Activated CD4-positive, alpha-beta T cell treated with anti-CD3 and anti-CD28 coated beads, Interleukin-2, amount 50 U/mL, for 16 hours (primary cell): ENCODE measurements at places on chromosomes 4 and X.

DNA sequence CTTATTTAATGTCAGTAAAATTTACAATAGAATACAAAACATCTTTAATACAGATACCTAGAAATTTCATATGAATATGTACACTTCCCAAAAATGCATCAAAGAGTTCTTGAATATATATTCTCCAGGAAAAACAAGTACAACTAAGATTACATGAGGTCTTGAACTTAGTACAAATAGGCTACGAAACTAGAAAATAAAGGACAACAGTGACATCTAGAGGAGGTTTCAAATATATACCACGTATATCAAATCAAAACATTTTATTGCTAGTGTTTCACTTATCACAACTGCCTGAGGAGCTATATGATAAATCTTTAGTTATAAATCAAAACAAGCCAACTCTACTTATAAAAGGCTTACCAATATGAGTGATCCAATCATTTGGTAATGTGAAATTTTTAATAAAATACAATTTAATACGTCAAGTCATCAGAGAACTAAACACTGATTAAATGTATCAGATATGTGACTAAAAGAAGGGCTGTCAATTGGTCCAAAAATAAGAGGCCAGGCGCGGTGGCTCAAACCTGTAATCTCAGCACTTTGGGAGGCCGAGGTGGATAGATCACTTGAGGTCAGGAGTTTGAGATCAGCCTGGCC lies 36.6 kb downstream of the ANAPC10 start:
- DNase-seq, result peak; percentile 47

DNA sequence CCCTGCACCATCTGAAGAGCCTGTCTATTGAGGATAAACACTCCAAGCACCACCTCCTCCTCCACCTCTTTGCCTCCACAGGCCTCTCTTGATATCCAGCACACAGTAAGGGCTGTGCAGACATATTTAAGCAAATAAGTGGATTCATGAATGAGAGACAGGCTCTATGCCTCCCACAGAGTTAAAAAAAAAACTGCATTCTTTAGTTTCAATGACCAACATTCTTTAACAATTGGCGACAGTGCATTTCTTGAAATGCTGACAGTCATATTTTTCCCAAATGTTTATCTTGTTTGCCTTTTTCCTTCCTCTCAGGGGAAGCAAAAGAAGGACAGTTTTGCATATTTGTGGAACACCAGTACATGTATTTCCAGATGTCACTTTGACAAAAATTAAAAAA lies 38.6 kb downstream of the MXRA5 start:
- no peak for DNase-seq

GRCh38 chr4:13142726-13143125 lies 341.4 kb downstream of the RAB28 start:
- DNase-seq, result no peak

DNA sequence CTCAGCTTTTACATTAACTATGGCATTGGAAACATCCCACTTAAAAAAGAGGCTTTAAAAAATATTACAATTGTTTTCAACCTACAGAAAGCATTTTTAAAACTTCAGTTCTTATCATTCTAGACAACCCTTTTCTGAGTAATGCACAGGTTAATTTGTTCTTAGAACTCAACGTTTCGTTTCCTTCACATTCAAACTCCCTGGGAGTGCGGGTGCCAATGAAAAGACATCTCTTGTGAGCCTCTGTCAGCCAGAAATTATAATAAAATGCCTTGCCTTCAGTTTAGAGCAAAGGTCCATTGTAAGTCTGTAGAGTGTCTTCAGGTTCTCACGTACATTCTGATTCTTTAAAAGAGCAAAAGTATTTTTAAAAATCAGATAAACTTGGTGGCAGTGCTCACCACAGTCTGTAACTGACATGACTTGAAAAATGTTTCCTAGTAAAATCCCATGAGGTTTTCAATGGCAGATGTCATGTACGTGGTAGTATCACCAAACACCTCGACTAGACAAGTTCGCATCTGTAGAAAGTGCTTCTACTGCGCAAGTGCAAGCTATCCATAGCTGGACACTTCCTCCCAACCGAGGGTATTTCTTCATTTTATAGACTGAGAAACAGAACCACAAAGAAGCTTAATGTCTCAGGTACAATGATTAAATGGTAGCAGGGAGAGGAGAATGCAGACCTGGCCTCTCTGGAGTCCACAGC lies 65.8 kb downstream of the HAUS3 start:
- no peak for DNase-seq

GRCh38 chr4:16819652-16820051 lies 78.8 kb downstream of the LDB2 start:
- DNase-seq, result no peak

- DNase-seq, result no peak
Measured at GRCh38 chr4:150950657-150951288, 64.3 kb downstream of the LRBA start.

DNA sequence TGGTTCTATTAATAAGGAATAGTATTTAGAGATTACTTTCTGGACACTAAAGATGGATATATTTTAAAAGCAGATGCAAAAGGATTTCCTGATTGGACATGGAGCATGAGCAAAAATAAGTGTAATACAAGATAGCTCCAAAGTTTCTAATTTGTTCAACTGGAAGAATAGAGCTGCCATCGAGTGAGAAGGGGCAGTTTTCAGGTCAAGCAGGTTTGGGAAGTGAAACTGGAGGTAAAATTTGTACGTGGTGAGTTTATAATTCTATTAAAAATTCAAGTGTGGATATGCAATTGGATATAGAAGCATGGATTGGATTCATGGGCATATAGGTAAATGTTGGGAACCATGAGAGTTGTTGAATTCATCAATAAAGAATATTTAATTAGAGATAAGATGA lies 31.8 kb downstream of the PRDM8 start:
- no peak for DNase-seq

DNA sequence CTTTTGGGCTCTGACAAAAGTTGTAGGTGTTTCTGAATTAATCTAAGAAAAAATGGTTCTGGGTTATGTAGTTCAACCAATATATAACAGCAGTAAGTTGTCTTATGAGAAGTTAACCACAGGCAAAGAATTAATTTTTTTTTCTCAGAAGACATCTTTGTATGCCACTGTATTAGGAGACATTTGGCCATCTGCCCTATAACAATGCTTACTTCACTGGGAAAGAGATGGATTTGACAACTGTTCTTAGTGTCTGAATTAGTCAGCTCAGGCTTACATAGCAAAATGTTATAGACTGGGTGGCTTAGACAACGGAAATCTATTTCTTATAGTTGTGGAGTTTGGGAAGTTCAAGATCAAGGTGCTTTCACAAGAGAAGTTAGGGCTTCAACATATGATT lies 508.1 kb downstream of the STIM2 start:
- no peak for DNase-seq

DNA sequence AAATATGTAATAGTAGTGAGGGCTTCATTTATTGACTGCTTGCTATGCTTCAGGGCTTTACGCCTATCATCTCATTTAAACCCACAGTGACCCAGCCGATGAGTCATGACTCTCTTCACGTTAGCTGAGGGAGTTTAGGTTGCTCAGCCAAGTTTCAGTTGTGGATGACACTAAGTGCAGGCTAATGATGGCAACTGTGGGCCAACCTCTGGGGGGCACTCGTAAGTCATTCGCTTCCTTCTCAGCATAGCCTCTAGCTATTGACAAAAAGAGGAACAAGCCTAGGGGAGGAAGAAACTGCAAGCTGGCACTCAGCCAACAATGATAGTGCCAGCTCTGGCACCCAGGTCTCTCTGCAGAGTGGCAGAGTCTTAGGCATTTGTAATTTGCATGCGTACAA lies 325.0 kb downstream of the ARHGAP10 start:
- DNase-seq, result peak; percentile 81

- no peak for DNase-seq
Measured at GRCh38 chr4:151430740-151431457, 21.9 kb downstream of the FHIP1A start.

DNA sequence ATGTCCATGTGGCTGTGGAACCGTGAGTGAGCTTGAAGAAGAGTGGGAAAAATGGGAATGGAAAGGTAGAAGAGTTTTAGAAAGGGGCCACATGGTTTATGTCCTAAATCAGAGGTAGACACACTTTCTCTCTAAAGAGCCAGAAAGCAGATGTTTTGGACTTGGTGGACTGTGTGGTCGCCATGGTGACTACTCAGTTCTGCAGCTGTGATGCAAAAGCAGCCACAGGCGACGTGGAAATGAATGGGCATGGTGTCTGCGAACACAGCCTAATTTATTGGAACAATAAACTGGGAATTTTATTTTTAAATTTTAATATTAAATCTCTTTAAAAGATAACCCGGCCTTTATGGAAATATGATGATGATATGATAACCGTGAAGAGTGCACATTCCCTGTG lies 386.0 kb upstream of the FAT1 start:
- no peak for DNase-seq

- no peak for DNase-seq
Measured at GRCh38 chrX:149511081-149511480, 6.0 kb upstream of the IDS start.

DNA sequence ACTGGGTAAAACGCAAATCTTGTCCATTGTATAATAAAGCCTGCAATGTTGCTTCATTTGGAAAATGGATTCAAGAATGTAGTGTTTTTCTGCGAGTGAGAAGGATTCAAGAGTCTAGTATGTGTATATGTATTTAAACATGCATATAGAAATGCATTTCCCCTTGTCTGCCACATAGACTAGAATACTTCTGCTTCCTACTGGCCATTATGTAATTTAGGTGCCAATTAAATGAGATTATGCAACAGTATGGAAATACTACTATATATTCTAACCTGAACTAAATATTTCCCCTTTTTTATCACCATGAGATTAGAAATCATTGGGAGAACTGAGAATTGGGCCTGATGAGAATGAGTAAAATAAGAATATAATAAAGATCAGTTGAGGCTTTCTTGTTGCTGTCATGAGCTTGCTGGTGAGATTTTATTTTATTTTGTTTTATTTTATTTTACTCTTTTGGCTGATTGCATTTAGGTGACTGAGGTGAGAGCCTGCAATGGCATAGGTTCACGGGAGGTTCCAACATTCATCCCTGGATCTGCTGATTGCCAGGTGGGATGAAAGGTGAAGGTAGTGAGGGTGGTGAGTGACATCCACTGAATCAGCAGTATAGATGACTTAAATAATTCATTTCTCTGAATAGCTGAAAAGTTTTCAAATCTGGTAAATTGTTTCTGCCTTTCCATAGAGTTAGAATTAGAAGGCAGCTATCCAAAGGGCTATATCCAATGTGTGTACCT lies 95.6 kb upstream of the SLC4A4 start:
- no peak for DNase-seq

- DNase-seq, result peak; percentile 34
Measured at GRCh38 chrX:154409222-154409871, at the start of gene DNASE1L1. Gene DNASE1L1 (minus strand): TSS chrX:154409254. CDS start chrX:154405568, 3,686 bp downstream.

GRCh38 chr4:121255986-121256750 lies 92.0 kb upstream of the TNIP3 start:
- peak; percentile 95 for DNase-seq

DNA sequence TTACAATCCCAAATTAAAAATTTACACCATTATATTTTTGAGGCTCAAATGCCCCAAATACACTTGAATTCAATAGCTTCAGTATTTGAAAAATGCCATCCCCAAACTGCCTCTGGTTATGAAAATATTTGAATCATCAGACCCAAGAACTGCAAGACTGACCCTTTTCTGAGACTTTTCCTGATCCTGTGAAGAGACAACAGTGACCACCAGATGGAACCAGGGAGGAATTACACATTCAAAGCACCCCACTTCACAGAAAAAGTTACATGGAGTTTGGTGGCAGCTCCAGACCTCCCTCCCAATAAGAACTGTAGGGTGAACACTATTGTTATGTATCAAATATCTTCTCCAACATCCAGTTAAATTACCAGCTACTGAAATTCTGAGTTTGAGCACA lies 44.0 kb upstream of the SCD5 start:
- no peak for DNase-seq

GRCh38 chr4:1072830-1073446 lies 40.4 kb downstream of the RNF212 start:
- peak; percentile 57 for DNase-seq

DNA sequence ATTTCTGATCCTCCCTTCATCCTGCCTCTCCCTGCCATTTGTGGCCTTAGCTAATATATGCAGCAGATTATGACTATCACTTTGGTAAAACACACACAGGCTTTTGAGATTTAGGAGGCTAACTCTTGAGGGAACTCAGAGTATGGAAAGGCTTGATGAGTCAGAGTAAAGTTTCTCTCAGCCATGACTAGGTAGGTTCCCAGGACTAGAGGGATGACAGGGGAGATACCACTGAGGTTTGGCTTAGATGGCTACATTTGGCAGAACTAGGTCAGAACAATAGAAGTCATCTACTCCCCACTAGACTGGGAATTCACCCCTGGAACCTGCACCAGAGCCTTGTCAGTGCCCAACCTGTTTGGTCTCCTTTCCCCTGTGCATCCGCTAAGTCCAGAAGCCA lies 585.7 kb downstream of the TLL1 start:
- no peak for DNase-seq

- DNase-seq, result peak; percentile 47
Measured at GRCh38 chrX:39149761-39150160, 348.5 kb downstream of the MID1IP1 start.
